ENCODE measurements at places on chromosomes 5 and 9.

DNA sequence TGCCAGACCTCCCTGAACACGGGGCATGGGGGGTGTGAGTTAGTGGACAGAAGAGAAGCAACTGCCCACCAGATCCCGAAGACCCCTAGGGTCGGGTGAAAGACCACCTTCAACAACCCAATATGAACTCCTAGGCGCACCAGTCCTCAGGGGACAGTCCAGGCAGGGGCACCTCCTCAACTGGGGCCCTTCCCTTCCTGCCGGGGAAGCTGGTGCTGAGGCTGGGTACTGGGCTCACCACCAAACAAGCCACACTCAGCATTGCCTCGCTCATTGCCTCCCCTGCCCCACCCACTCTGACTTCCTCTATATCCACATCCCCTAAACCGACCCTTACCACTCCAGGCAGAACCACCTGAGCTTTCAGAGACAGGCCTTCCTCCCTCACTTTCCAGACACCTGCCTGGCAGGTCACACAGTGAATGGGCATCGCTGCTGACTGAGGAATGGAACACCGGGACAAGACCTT lies 42.5 kb downstream of the SEMA4D start:
- DNase-seq = no peak

GRCh38 chr9:126661521-126662251 lies 48.0 kb downstream of the LMX1B start:
- DNase-seq = no peak

GRCh38 chr9:35871545-35871944 lies 1.3 kb upstream of the OR13J1 start:
- no peak for DNase-seq

DNA sequence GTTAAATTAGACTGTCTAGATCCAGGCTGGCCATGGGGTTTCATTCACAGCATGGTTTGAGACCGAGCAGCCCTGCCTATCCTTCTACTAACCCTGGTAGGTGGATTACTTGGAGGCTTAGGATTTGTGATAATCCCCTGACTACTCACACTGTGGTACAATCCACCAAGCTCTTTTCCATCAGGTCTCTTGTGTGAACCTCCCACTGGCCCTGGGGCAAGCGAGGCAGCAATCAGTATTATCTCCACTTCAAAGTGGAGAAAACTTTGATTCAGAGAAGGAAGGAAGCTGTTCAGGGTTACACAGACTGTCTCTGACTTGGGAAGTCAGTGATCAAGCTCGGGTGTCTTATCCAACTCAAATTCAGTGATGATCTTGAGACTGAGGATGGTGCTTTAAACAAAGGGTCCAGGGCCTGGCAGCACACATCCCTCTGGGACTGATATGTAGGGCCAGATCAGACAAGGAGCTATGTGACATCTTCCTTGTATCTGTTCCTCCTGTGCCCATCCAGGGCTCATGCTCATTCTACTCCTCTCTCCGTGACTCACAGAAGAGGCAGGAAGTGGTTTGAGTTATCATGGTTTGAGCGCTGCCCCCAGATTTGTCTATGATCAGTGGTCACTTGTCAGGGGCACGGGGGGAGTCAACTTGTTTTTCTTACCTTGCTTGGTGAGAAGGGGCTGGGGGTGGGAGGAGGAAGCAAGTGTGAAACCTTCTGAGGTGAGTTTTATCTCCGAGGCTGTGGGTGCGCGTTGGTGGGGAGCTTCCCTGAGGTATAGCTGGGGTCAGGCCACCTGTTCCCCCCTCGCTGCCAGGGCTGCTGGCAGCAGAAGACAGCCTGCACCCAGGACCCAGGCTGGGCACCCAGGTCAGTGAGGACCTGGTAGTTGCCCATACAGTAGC lies 48.6 kb downstream of the RGS3 start:
- peak; percentile 77 for DNase-seq

DNA sequence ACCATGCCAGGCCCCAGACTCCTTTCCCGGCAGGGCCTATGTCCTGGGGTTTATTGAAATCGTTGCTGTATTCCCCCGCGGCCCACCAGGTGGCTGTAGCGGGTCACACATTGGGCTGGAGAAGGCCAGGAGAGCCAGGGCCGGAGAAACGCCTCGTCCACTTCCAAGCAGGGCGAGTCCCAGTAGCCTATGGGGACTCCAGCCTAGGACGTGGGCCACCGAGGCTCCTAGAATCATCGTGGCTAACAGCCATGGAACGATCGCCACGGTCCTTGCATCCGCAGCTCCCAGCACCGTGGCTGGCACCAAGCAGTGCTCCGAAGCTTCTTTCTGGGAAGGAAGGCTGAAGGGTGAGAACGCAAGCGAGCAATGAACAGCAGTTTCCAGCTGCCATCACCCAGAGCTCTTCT lies 87.7 kb downstream of the ENTREP1 start:
- no peak for DNase-seq

DNA sequence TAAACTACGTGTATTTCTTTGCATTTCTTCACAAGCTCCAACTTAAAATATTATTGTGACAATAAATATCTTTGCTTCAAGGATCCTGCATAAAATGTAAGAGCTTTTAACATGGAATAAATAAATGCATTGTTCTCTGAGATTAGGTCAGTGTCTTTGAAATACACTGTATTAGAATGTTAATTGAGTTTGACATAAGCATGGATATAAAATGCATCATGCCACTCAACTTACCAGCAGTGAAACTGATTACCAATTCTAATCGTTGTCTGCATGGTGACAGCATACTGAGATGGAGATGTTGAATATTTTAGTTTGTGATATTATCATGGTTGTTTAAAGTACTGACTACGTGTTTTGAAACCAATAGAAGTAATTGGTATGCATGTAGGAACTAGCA lies 555.3 kb upstream of the ZNF608 start:
- no peak for DNase-seq
